ENCODE measurements at places on chromosomes 2 and 18.

GRCh38 chr2:101038455-101039255, 36.6 kb downstream of the RPL31 start:
- DNase-seq: no peak

GRCh38 chr2:178761759-178762371, 45.4 kb downstream of the TTN start:
- no peak for DNase-seq

GRCh38 chr2:5410991-5411700, 281.0 kb upstream of the SOX11 start:
- no peak for DNase-seq

- DNase-seq: no peak
Measured at GRCh38 chr18:70503060-70503459, 214.2 kb downstream of the SOCS6 start.

- DNase-seq: no peak
Measured at GRCh38 chr2:41194230-41194629, 742.3 kb upstream of the SLC8A1 start.

- DNase-seq: no peak
Measured at GRCh38 chr2:161017780-161018470, 142.3 kb upstream of the TANK start.

- DNase-seq: no peak
Measured at GRCh38 chr2:5539282-5540165, 152.7 kb upstream of the SOX11 start.

DNA sequence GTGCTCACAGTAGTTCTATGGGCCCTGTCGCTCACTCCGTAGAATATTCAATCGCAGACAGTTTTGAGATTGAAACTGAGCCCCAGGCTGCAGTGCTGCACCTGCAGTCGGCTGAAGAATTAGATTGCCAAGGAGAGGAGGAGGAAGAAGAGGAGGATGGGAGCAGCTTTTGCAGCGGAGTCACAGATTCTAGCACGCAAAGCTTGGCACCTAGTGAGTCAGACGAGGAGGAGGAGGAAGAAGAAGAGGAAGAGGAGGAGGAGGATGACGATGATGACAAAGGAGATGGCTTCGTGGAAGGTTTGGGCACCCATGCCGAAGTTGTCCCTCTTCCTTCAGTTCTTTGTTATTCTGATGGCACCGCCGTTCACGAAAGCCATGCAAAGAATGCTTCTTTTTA, 115.2 kb downstream of the GALNT3 start:
- no peak for DNase-seq

DNA sequence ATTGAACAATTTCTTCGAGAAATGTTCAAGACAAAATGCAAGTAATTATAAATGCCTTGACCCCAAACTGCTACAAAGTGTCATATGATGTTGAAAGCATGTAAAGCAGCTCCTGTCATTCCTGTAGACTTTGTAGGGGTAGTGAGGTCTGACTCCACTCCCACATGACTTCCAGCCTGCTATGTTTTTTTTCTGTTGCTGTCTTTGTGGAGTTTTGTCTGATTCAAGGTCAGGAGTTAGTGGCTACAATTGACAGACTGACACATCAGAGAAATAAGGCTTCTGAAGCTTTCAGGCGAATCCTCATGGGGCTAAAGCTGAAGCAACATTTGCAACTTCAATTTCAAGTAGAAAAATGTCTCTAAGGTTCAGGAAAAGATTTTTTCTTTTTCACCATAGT, 63.9 kb upstream of the CCDC195 start:
- no peak for DNase-seq

- DNase-seq: no peak
Measured at GRCh38 chr2:189830510-189830909, 46.3 kb downstream of the PMS1 start.

DNA sequence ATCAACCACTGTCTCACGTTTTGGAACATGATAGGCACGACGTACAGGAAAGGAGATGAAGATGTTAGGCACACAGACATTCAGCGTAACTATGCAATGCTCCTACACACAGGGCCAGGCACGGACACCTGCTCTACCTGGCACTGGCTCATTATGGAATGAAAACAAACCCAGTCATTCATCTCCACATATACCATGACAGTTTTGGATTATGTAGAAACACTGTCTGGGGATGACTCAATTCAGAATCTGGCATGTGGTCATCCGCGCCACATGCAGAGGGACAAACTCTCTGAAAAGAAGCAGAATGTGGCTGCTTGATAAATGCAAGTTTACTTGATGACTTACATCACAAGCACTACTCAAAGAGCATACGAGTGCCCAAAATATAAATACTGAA, 29.5 kb upstream of the NFU1 start:
- no peak for DNase-seq

GRCh38 chr2:74414881-74415761, 6.3 kb downstream of the C2orf81 start:
- DNase-seq: no peak

GRCh38 chr2:143252138-143252907, 123.1 kb downstream of the ARHGAP15 start:
- no peak for DNase-seq

DNA sequence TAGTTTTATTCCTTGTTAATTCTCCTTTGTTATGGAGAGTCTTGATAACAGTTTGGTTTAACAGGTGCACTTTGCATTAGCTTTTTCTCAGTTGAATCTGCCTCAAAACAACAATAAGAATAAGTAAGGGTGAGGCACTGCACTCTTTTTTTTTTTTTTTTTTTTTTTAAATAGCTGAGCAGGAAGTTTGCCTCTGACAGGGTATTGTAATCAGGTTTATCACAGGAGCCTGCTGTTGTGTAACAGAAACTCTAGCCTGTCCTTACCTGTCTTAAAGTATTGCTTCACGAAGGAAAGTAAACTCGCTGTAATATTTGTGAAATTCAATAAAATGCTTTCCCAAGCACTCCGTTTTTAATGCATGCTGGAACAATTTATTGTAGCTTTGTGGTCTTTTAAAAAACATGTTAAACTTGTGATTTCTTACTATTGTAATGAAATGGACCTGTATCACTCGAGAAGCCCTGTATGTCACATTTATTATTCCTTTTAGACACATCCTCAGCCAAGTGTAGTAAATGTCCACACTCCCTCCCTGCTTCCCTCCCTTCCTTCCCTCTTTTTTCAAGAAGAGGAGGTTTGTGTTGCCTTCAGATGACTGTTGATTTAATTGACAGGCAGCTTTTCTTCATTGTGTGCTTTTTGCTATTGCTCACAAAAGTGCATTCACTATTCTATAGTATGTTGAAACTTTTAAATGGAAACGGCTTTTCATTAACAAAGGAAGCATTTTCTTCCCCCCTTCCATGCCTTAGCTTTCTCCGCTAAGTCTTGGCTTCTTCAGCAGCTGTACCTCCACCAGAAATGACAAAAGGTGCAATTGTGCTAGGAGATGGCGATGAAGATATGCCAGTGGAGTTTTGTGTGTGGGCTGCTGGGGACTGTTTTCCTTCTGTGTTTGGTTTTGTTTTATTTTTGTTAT, 52.7 kb downstream of the TAF1B start:
- no peak for DNase-seq

DNA sequence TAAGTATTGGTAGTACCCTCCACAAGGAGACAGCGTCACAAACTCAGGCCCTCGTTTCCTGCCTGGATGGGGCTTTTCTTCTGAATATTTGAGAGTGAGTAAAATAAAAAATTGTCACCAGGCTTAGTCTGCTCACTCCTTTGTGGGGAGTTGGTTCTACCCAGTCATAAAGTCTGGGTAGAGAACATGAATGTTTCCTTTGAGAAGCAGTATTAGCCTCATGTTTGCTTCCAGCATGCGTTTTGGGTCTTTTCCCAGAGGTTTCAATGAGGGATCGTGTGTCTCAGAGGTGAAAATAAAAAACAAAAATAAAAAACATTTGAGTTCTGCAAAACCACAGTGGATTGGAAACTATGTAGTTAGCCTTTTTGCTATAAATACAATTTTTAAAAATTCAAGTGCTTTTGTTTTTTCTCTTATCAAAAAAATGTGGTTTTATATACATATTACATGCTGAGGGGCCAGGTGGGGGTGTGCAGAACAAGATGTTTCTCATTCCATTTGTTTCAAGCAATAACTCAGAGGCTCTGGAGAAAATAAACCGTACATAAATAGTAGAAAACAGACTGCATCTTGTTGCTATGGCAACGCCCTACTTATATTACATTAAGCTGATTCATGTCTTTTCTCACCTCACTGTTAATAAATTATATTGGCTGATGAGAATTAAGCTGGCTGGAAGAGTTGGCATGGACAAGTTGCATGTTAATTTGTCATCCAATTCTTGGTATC, 225.4 kb upstream of the FBXO11 start:
- DNase-seq: no peak

GRCh38 chr2:174335988-174336500, 1.3 kb downstream of the SP9 start:
- no peak for DNase-seq

DNA sequence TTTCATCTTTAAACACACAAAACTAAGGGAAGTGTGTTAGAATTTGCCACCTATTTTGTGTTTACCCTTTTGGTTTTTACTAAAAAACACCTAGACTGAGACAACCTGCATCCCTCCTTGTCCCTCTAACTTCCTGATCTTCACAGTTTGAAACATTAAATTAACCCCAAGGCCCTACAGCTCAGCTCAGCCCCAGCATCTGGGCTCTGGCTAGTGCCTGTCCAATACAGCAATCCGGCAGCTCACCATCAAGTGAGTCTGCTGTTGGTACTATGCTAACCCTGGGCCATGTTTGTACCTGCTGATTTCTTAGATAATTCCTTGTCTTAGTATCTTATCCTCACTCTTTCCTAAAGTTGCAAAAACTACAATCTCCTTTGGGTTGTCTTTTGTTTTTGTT, 162.4 kb downstream of the DSEL start:
- DNase-seq: no peak

GRCh38 chr18:5444847-5445246, 99.0 kb downstream of the EPB41L3 start:
- no peak for DNase-seq

- no peak for DNase-seq
Measured at GRCh38 chr18:6994056-6994770, 123.4 kb downstream of the LAMA1 start.

- DNase-seq: peak; percentile 46
Measured at GRCh38 chr2:85754313-85755095, 713 bp downstream of the ATOH8 start.

DNA sequence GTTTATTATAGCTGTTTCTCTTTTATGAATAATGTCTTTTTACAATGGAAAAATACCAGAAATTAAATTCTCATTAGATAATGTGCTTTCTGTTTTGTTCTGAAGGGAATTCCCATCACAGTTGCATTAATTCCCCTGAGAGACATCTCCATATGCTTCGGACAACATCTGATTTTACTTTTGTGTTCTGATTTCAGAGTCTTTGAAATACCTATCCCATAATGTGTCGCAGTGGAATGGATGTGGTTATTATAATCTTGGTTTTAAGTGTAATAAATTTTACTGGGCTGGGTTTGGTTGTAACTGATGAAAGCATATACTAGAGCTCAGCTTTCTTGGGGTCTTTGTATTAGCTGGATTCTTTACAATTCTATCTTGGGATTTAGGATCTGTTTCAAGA, 12.5 kb downstream of the SPTBN1 start:
- DNase-seq: no peak

DNA sequence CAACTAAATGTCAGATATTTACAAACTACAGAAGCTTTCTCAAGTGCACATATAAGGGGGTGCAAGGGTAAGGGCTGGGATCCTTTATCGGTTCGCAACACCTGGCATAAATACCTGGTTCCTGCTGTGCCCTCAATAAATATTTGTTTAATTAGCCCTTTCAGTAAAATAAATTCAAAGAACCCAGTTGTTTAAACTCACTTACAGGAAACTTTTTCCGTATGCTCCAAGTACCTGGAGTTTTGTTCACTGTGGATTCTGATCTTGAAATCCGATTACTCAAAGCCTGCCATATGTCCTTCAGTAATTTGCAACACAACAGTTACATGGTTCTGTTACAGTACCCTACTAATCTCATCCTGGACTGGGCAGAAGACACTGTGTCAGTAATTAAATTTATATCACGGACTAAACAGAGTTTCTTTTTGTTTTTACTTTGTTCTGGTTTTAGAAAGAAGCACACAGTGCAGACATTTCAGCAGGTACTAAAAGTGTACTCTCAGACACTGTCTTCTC, 36.9 kb downstream of the TBC1D8 start:
- no peak for DNase-seq

DNA sequence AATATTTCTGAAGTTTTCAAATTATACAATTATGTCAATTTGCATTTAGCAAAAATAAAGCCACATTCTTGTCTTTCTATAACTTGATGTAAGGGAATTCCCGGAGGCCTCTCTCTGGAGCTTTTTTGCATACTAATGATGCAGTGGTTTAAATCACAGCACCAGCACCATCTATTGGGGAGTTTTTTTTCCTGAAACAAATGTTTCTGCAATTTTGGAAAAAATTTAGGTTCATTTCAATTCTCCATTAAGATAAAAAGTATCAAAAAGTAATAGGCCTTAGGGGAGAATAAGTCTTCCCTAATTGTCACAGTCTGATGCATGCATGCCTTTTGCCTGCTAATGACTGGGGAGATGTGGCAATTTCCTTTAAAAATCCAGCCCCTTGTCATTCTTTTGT, 13.5 kb downstream of the CBLN2 start:
- no peak for DNase-seq

DNA sequence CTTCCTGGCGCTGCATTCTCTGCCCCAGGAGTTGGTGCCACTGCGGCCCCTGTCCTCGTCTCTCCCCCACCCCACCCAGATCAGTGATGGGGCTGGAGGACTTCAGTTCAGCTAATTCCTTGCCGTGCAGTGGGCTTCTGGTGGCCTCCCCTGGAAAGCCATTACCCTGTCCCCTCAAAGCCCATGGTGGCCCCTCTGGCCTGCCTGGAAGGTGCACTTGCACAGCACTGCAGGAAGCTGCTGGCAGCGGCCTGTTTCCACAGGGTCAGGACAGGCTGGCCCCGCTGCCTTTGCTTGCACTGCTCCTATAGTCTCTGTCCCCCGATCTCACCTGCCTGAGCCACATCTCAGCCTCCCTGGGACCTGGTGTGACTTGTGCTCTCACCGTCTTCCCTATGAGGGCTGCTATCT, 105.1 kb downstream of the USP40 start:
- no peak for DNase-seq

DNA sequence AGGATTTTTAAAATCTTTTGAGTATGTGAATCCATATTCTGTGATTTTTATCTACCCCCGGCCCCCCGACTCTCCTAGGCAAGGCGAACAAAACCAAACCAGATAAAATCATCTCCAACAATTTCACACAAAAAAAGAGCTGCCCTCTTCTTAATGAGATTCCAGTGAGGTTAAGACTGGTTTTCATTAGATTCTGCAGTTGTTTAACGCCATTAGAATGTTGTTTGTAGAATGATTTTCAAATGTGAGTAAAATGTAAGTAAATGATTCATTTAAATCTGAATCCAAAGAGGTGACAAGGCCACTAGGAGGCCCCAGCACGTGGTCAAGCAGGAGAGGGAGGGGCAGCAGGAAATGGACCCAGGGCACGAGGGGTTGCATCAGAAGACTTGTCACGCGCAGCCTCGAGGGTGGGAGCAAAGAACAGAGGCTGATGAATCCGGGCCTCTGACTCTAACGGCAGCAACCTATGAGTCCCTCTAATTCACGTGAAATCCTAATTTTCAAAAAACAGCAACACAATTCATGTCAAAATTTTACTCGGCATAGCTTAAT, 24.3 kb upstream of the KLHL29 start:
- DNase-seq: no peak

GRCh38 chr18:57789090-57789489, 14.0 kb downstream of the ATP8B1 start:
- no peak for DNase-seq
